DMS79 (cell line): ENCODE measurements at places on chromosomes 7 and 10.

DNA sequence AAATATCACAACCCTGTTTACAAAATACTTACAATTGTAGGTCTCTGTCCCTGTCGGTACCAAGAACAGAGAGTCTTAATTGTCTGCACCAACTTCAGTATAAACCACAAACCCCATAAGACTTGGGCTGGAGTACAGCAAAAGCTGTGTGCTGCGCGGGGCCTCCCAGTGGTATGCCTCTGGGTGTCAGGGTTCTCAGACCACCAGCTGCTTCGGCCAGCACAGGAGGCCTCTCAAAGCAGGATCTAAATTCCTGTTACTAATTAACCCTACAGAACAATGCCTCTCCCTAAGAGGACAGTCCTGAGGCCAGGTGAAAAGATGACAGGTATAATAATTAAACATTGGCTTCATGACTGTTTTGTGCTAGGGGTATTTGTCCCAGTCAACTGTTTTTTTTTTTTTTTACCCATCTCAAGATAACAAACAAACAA lies 957 bp upstream of the SVIL start:
- DNase-seq, result no peak

DNA sequence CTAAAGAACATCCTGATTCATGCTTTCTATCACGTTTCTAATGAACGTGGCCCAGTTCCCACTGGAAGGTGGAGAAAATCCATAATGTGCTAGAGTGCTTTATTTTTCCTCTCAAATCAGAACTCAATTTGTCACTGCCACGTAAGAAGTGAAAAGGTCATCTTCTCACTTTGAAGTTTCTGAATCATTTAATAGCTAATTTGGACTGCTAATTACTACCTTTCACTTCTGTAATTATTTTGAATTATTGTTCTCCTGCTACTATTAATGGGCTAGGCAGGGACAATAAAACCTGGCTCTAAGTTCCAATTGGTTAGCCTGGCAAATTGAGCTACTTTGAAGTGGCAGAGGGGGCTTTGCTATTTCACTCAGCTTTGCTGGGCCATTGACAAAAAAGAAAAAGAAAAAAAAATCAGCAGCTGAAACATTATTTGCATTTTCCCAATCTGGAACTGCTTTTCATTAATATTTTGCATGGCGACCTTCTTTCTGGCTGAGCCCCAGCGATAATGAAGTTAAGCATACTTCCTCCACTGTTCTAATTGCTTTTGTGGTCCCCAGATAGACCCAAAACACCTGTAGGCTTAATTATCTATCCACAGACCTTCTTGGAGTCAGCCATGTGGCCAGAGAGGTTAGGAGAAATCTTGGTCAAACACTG lies 264.2 kb downstream of the SEC23IP start:
- no peak for DNase-seq

- DNase-seq, result no peak
These were observed 291.3 kb upstream of the ZMIZ1 start for GRCh38 chr10:78777466-78777865.

DNA sequence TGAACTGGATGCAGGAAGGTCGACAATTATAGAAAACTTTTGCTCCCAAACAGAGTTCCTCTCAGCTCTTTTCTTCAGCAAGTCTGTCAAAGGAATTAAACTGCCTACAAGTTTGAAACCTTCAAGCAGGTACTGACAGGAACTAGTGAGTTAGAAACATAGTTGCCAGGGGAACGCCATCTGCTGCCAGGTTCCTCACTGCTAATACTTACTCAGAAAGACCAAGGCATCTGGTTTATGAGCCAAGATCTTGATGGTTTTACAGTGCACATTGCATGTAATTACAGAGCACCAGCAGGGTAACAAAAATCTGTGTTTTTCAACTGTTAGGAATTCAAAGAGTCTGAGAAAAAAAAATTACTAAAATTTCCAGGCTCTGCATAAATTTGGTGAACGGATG lies 300.0 kb upstream of the NRG3 start:
- DNase-seq, result no peak
